BJ (cell line): ENCODE measurements at places on chromosomes 7 and 10. TPM values are rescaled to one million over a fixed set of nuclear protein-coding genes. Genes with fewer than 3 reads are reported as not detected.

DNA sequence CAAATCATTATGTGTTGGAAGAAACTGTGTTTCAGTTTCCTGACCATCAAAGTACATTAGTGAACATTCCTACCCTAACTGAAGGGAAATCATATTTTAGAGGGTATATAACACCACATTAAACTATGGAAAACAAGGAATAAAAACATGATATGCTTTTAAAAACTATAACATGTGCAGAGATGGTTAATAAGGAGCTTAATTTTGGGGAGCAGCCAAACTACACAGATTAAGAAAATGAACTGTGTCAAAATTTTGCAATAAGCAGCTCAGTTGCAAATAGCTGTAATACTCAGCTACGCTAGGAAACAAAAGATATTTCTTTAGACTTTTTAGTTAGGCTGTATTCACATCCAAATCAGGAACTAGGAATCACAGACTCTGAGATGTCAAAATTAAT is 1115.7 kb upstream of the CELF2 start:
- DNase-seq, result no peak

DNA sequence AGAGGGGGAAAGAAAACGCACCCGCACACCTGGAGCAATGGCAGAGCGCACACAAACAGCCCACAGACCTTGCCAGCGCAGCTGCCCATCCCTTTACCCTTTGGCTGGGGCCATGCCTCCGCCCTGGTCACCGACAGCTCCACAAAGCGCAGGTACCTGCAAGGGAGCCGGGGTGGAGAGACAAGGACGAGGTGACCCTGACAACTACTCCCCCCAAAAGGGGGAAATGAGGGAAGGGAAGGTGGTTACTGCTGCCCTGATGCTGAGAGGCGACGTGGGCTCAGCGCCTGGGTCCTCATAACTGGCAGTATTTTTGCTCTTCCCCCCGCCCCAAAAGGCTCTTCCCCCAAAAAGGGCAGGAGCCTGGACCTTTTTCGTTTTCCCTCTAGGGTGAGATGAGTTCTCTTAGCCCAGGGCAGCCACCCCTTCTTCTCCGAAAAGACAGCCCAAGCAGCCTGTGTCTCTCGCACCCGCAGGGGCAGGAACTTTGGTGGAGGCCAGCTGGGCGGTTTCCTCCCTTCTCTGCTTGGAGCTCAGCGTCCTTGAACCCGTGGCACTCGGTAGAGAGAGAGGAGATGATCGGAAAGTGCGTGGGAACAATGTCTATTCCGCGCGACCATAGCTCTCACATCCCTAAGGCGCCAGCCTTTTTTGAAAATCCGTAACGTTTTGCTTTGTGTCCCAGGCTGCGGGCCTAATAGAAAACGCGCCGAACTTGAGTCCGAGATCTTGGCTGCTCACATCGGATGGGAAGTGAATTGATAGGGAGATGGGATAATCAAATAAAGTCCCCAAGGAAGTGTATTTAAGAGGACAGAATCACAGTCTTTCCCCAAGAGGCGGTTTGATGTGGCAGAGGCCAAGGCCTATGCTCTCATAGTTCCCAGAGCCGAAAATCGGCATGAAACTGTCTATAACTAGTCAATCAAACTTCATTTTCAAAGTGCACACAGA is 1.0 kb downstream of the NKX2-3 start:
- no peak for DNase-seq

DNA sequence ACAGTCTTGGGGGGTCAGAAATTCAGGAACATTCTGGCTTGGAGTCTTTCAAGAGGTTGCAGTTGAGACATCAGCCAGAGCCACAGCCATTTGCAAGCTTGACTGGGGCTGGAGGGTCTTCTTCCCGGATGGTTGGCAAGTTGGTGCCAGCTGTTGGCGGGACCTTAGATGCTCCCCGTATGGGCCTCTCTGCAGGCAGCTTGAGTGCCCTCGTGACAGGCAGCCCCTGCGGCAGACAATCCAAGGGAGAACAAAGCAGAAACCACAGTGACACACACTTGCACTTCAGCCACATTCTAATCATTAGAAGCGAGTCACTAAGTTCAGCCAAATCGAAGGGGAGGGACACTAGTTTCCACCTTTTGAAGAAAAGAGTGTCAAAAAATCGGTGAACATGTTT is 59.4 kb upstream of the MXI1 start:
- no peak for DNase-seq

GRCh38 chr7:105653441-105654005 is 72.2 kb upstream of the EFCAB10 start:
- no peak for DNase-seq

DNA sequence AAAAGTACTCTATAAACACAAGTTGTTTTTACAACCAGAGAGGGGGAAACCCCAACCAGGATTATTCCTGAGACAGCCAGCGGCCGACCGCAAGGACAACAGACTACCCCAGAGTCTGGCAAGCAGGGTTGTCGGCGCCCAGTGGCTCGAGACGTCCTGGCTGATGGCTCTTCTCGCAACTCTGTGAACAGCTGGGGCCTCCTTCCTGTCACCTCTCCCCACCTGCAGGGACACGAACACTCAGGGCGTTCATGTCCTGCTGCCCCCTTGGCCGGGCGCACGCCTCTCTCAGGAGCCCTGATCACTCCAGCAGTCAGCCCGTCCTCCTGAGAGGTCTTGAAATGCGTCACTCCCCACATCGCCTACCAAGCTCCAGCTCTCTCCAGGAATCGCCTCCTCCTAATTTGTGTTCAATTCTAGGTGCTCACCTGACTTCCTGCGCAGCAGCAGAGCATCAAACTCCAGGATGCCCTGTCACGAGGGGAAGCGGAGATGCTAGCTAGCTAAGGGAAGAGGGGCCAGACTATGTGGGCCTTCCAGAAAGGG is 66.4 kb upstream of the TNRC18 start:
- DNase-seq, result no peak

The ADAM8 gene
- polyA plus RNA-seq, result 0.53 and 0.77 TPM in 2 replicates

The XRCC2 gene
- polyA plus RNA-seq, result 0.97 and 1.6 TPM in 2 replicates
